LHCN-M2 (cell line): ENCODE measurements at places on chromosomes 2 and 18.

- DNase-seq: peak; percentile 51
Observed at GRCh38 chr2:18455236-18455862, 105.1 kb downstream of the RDH14 start.

DNA sequence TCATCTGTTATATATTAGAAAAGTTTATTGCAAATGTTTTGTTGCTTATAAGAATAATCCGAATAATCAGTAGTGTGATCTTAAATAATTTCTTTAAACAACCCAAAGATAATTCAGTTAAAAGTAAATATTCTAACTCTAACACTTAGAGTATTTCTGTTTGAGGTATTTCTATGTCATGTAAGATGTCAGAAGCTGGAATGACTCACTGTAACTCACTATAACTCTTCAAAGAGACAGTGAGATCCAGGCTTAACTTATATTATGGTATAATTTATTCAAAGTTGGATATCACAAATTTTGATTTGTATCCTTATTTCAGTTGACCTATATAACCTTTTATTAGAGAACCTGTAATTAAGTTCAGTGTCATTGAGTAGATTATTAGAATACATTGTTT lies 6.9 kb downstream of the MBD5 start:
- no peak for DNase-seq

- peak; percentile 88 for DNase-seq
Observed at GRCh38 chr18:3453540-3454364, 3.8 kb downstream of the TGIF1 start.

DNA sequence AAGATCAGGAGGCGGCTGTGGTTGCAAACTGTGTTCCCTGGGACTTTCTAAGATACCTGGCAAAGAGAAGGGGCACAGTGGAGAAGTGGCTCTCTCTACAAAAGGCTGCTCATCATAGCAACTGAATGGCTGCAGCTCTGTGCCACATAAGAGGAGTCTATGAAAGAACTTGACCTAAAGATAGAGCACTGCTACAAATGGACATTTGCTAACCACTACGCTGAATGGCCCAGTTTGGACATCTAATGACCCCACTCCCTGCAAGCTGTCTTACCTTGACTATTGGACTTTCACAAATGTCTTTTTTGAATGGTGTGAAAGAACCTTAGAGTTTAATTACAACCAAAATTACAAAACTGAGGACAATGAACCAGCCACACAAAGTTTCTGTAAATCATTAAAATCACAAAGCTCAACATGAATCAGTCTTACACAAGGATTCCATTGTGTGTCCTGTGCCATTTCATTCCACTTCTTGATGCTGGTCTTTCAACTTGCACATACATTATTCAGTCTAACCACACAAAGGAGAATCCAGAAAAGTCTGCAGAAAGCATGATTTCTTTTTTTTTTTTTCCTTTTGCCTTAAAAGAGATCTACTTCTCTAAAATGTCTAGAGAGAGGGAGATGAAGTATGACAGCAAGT lies 154.0 kb downstream of the LAMA1 start:
- DNase-seq: no peak

- no peak for DNase-seq
Observed at GRCh38 chr2:136065384-136065783, 52.6 kb downstream of the CXCR4 start.

DNA sequence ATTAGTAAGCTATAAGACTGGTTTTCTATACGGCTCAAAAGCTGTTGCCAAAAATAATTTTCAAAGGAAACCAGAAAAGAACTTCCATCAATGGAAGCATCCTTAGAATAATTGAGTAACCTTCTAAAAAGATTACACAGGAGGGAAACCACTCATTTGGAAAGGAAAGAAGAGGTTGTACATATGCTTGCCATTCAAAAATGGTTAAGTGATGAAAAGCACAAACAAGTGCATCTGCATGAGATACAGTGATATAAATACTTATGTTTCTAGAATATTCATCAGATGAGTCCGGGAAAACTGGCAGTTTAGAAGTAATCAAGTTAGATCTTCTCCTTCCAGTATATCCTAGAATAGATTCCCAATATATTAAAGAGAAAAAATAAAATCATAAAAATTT lies 20.1 kb upstream of the SMAD2 start:
- no peak for DNase-seq

DNA sequence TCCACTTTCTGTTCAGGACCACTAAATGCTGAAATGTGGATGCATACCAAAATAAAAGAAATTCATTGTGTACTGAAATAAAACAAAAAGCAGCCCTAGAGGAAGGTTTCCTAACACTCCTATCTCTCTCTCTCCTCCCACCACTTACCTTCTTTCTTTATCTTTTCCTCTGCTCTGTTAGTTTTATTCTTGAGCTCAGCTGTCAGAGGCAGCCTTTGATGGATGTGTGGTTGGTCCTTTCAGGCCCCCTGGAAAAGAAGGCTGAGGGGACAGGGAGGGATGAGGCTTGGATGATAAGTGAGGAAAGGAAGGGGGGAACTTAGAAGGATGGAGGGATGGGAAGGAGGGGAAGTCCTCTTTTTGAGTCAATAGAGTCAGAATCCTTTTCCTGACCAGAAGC lies 47.6 kb downstream of the DHRS9 start:
- DNase-seq: no peak

- DNase-seq: peak; percentile 88
Observed at GRCh38 chr2:188974164-188974563, at the start of gene COL3A1. COL3A1 (plus strand) TSS chr2:188974373; CDS start chr2:188974490, 117 bp downstream.

- no peak for DNase-seq
Observed at GRCh38 chr2:7795778-7796563, 878.8 kb downstream of the RNF144A start.

DNA sequence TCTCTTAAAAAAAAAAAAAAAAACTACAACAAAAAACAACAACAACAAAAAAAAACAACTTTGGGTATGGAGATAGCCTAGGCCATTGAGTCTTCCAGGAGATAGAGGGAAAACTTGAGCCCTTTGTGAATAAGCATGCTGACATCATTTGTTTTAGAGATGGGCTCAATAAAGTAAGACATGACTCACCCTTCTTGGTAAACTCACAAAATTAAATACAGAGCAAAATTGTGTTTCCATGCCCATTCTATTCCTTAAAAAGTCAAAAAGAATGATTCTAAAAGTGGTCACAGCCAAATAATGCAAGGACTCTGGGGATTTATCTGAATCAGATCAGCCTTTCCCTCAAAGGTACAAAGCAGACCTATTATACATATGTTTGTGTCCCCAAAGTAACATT lies 117.4 kb downstream of the ETAA1 start:
- DNase-seq: peak; percentile 58

- DNase-seq: no peak
Observed at GRCh38 chr2:171235262-171235881, 74.7 kb upstream of the TLK1 start.

DNA sequence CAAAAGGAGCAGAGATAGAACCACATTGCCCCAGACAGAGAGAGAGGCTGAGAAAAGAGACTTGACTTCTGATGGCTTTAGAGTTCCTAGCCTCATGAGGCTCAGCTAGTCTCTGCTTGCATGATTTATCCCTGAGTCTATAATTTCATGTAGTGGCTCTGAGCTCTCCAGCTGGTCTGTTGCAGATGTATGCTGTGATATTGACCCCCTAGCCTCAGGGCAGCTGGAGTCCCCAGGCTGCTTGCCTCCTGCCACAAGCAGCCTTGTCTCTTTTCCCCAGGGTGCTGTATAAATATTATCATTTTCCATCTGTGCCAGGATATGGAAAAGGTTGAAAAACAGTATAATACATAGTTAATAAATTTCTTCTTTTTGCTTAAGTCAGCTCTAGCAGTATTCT lies 467.6 kb upstream of the CWC22 start:
- peak; percentile 4 for DNase-seq

- DNase-seq: peak; percentile 51
Observed at GRCh38 chr2:191298306-191298705, 53.1 kb downstream of the MYO1B start.

GRCh38 chr2:99888617-99889016 lies 253.8 kb downstream of the AFF3 start:
- DNase-seq: peak; percentile 19

DNA sequence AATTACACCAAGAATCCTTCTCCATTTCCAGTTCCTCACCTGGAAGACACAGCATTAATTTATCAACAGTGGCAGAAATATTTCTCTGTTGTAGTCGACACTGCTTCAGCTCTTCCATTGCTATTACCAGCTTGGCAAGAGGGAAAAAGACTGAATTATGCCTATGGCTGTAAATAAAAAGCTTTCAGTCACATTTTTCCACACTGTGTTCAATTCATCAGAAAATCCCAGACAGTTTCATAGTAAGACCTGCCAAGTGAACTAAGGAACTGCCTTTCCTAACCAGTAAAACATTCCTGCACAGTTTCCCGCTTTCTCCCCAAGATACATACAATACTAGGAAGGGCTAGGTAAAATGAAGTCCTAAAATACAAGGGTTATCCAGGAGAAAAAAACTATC lies 94.7 kb downstream of the EXOC6B start:
- no peak for DNase-seq
